ENCODE measurements at places on chromosomes 12 and 14.

DNA sequence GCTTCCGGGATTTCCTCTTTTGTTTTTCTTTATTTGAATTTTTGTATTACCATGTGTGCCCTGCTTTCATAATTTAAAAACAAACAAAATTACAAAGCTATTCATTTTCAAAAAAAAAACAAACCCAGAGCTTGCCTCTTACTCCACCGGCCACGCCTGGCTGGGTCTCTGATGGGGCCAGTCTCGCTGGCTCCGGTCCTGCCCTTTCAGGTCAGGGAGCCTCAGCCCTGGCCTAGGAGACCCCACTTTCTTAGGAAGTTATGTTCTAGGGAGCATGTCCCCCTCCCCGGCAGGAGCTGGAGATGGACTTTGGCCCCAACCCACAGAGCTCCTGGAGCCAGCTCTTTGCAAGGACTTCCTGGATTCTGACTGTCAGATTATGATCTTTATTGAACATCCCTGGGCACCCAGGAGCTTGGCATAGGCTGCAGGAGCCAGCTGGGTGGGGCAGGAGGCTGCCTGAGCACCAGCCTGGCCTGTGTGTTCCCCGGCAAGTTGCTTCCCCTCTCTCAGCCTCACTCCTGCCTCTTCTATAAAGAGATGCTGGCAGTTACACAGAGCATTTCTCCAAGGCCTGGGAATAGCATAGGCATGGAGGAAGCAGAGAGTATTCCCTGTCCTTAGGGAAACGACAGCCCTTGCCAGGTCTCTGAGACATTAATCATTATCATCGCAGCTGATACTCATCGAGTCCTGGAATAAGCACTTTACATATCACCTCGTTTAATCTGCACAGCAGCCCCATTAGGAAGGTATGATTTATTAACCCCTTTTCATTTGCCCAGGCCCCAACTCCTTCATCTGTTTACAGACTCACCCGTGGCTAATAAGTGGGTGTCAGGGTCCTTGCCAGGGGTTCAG, 3.5 kb downstream of the DEGS2 start:
- DNase-seq = no peak

- DNase-seq = no peak
Observed at GRCh38 chr12:122336015-122336946, 70.0 kb upstream of the VPS33A start.

DNA sequence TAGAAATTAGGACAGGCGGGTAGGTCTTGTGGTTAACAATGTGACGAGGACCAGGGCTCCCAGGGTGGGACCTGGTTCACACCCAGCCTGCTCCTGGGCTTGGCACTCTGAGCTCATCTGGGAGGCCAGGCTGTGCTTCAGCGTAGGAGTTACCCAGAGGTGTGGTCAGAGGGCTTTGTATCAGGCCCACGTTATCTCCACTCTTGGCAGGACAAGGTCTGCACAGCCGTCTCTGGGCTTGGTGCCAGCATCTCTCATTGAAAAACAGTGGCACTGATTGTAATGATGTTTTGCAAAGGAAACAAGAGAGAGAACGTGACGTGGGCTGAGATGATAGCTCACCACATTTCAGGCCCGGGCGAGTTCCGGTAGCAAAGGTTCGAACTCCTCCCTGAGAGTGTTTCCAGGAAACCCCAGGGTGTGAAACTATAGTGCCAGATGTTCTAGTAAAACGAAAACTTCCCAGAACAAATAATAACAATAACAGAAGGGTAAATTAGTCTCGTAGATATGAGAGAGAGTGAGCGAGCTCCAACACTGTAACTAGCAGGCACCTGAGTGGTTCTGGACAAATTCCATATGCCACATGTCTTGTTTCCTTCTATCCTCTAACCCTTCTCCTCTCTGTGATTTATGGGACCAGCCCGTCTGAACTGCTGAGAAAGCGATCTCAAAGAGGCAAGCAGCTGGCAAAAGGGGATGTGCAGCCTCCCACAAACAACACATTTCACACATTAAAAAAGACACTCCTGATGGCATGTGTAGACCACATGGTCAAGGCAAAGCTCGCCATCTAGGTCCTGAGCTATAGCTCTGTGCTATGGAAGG, 227.3 kb downstream of the KTN1 start:
- peak; percentile 18 for DNase-seq

GRCh38 chr12:13436182-13436581, 239.7 kb downstream of the EMP1 start:
- DNase-seq = no peak

DNA sequence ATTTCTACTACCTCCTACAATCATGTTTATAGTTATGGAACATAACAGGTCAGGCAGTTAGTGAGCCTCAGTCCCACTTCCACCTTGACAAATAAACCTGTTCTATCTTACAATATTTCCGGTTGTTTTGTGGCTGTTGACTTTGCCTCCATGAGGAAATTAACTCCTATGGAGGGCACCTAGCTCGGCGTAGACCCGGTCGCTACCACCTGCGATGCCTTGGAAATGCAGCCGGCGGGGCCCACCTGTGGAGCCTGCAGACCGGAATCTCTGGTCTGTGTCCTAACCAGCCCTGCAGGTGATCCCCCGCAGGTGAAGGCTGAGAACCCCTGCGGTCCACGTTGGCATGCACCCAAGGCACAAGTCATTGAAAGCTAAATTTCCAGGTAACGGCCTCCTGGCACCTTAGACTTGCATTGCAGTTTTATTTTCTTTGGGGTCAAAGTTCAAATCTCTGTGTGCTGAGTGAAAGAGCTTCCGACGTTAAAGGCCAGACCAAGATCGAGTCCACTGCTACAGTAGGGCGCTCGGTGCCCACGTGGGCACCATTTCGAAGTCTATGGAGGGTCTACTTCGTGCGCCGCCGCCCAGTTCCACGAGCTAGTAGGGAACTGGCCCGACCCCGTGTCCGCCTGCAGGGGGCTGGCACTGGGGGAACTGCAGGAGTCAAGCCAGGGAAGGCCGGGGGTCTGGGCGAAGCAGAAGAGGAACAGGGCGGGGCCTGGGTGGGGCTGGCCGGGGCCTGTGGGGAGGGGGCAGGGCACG, 782 bp upstream of the PIWIL1 start:
- DNase-seq = no peak

DNA sequence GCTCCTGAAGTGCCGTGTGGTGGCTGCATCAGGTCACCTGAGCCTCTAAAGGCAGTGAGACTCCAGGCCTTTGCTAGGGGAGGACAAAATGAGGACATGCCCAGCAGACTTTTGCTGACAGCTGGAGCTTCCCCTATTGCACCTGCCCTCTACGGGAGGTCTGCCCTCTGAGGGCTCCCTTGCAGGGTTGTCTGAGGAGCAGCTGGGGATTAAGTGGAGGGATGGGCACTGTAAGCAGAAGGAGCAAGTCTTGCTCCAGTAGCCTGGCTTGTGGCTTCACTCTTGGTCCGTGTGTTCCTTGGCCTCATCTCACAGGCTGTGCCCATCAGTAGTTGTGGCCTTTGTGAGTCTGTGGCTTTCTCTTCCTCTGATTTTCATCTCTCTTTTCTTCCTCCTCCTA, 66.9 kb upstream of the NRXN3 start:
- DNase-seq = no peak

GRCh38 chr12:27777141-27777540, 2.9 kb upstream of the KLHL42 start:
- no peak for DNase-seq

- DNase-seq = no peak
Observed at GRCh38 chr14:53151523-53152183, 1.5 kb downstream of the DDHD1 start.

DNA sequence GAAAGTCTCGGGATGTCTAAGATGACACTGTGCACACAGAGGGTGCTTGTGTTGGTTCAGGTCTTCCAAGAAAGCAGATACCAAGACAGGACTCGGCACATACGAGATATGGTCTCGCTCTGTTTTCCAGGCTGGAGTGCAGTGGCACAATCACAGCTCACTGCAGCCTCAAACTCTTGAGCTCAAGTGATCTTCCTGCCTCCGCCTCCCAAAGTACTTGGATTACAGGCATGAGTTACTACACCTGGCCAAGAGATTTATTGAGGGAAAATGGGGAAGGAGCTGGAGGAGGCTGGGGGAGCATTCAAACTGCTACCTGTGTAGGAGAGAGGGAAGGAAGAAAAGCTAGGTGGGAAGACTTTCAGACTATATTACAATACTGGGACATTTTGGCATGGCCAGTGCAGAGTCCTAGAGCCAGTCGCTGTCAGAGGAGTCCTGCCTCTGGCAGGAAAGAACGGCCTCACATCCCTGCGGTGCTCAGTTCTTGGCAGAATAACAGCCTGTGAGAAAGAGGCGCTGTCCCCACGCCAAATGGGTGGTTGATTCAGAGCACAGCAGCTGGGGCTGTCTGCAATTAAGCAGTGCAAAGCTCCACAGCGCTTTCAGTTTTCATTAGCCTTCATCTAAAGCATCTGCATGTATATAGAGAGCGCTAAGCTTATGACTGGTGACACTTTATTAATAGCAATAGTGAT, 18.3 kb downstream of the SLC17A8 start:
- DNase-seq = no peak

DNA sequence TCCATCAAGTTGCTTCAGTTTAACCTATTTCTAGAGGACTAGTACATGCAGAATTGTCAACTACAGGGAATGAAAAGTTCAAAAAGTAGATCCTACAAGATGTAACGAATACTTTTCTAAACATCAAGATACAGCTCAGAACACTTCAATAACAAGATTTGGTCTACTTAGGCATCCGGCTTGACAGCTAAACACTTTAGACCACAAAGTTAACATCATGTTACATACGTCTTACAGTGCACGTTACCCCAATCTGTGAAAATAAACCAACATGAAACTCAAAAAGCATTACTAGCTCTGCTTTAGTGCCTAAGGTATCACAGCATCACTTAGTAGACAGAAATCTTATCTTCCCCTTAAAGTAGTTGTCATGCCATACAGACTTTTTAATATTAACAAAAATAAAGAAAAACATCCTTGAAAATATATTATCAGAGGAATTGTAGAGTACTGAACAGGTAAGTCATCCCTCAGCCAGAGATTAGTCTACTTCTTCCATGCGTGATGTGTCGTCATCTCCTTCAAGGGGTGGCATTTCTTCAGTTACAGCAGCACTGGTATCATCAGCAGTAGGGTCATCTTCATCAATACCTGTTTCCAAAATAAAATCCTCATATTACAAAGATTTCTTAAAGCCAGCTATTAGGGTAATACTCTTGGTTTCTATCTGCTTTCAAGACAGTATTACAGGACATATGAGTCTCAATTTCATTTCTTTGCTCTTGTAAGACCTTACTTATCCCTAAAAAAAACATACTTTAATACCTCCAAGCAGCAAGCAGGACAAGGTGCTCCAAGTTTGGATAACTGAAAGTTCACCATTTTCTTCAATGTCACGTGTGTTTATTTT, 5.4 kb downstream of the HSP90AA1 start:
- DNase-seq = no peak

DNA sequence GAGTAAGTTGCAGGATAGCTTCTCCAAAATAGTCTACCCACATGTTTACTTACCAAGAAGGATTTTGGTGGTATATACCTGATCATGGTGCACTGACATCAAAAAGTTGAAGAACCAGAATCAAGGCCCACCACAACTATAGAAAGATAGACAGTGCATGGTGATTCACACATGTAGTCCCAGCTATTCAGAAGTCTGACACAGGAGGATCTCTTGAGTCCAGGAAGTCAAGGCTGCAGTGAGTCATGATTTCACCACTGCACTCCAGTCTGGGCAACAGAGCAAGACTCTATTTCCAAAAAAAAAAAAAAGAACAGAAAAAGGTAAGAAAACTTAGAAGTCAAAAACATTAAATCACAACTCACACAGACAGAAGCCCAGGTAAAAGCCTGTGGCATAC, 422.2 kb upstream of the FOXG1 start:
- DNase-seq = no peak

- DNase-seq = no peak
Observed at GRCh38 chr12:106282457-106283097, 20.0 kb upstream of the TCP11L2 start.

DNA sequence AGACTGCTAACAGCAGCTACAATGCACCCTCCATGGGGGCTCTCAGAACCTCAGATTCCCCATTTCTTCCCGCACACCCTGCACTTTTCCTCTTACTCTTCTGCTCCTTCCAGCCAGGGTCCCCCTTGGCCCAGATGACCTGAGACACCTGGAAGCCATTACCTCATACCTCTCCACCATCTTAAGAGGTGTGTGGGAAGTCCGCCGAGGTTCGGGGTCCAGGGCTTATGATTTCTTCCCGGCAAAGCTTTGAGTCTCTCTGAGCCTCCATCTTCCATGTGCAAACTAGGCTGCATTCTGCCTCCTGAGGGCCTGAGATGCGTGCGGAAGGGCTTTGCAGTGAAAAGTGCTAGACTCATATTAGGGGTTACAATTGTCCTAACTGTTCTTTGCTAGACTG, 5.3 kb downstream of the GSC start:
- no peak for DNase-seq

- no peak for DNase-seq
Observed at GRCh38 chr12:92122941-92123779, 22.5 kb downstream of the BTG1 start.

DNA sequence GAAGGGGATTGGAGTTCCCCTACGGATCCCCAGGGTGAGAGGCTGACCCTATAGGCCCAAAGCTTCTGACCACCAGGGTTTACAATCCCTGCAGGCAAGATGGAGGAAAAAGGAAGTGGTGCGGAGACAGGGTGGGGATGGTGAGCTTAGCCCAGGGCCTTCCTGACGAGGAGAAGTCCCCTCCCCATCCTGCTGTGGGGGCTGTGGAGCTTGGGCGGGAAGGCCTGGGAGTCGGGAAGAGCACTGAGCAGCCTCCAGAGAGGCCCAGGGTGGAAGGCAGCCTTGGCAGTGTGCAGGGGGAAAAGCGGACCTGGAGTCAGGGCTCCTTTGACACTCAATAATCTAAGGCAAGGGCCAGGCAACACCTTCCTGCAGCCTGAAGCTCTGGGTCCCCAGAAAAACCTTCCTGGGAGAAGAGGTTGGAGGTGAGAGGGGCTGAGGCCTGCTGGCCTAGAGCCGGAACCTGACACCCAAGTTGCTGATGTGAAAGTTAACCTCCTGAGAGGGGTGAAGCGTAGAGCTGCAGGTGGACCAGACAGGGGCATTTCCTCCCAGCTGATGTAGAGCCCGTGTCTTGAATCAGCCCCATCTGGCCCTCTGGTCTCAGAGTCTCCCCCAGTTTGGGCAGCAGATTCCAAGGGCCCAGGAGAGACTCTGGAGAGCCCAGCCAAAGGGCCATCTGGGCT, 6.0 kb downstream of the HDAC7 start:
- DNase-seq = no peak

GRCh38 chr12:95116773-95117172, 43.4 kb upstream of the NR2C1 start:
- DNase-seq = no peak

DNA sequence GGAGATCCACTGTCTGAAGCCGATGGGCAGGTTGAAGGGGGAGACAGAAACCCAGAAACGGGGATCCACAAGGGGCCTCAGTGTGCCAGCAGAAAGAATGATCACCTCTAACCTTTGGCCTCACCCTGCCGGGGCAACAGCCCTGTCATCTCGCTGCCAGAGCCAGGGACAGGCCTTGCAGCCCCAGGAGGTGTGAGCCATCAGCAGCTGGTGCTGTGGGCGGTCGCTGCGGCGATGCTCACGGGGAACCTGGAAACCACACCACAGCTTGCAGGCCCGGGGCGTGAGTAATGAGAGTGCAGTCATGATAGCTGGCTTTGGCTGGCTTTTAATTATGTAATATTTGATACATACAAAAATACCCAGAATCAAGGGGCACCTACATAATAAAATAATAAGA, 4.7 kb upstream of the TTC7B start:
- DNase-seq = no peak

Measured in esophagus squamous epithelium (tissue), 5 donors.